ENCODE measurements at places on chromosomes 1 and 21.

DNA sequence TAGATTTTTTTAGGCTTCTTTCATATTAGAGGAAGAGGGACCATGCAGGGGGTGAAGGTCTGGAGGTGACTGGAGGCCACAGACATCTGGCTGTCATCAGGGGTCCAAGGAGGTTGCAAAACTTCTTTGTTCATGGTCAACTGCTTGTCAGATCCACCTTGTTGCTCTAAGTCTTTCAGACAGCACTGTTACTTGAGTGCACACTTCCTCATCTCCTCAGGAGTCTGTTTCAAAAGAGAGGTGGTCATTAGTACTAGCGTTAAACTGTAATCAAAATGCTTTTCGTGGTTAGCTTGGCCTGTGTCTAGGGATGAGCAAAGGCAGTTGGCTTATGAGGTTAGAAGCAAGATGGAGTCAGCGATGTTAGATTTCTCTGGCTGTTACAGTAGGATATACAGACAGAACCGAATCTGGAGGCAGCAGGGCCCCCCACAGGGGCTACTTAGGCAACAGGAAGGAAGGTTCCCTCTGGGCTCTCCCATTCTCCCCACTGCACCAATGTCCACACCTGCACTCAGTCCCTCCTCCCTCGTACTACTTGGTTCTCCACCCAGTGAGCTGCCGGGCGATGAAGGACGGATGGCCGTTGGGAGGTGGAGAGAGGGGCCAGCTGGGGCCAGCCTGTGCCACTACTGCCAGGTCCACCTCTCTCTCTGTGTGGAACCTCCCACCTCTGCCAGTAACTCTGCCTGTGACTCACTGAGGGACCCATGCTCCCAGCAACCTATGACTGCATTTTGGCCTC is 57.2 kb downstream of the TOR1AIP2 start:
- DNase-seq: no peak

GRCh38 chr1:178241057-178241456 is 147.2 kb downstream of the RASAL2 start:
- DNase-seq: no peak

- DNase-seq: no peak
Observed at GRCh38 chr1:174198202-174198601, 38.9 kb downstream of the RABGAP1L start.

- DNase-seq: peak; percentile 18
Observed at GRCh38 chr1:44924835-44925464, 61.4 kb downstream of the EIF2B3 start.

GRCh38 chr1:241822846-241823245 is 25.2 kb upstream of the EXO1 start:
- DNase-seq: no peak

DNA sequence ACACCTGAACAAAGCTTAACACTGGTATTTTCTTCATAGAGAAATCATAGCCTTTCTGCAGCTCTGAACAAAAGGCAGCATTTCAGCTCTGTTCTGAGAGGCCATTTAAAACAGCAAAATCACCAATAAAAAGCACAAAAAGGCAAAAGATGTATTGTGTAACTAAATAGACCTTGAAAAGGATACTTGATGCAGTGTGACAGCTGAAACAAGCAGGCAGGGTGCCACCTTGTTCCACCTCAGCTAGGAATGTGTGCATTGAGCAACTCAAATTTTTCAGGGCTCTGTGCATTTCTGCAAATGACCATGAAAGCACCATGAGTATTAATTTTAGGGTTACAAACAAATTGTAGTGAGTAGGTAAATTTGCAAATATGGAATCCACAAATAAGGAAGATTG is 65.8 kb downstream of the RHOU start:
- no peak for DNase-seq

- no peak for DNase-seq
Observed at GRCh38 chr1:93007941-93008577, 46.8 kb upstream of the DIPK1A start.

- no peak for DNase-seq
Observed at GRCh38 chr1:26727476-26727875, 31.7 kb downstream of the ARID1A start.

All from WERI-Rb-1 (cell line).